ENCODE measurements at places on chromosomes 1 and 21. TPM values are rescaled to one million over a fixed set of nuclear protein-coding genes. Genes with fewer than 3 reads are reported as not detected.

B3GALT2 gene
- total RNA-seq, result 15.1 TPM

ANGPTL3 gene
- not detected for total RNA-seq

LGR6 gene
- total RNA-seq, result not detected

IVL gene
- total RNA-seq, result not detected

NUDT4B gene
- 0.58 TPM for total RNA-seq

CHI3L1 gene
- total RNA-seq, result 5.7 TPM

AMPD1 gene
- not detected for total RNA-seq

UTS2 gene
- not detected for total RNA-seq

AQP10 gene
- not detected for total RNA-seq

C4BPB gene
- total RNA-seq, result not detected

EXTL1 gene
- total RNA-seq, result 0.19 TPM

ACTL8 gene
- not detected for total RNA-seq

DNA sequence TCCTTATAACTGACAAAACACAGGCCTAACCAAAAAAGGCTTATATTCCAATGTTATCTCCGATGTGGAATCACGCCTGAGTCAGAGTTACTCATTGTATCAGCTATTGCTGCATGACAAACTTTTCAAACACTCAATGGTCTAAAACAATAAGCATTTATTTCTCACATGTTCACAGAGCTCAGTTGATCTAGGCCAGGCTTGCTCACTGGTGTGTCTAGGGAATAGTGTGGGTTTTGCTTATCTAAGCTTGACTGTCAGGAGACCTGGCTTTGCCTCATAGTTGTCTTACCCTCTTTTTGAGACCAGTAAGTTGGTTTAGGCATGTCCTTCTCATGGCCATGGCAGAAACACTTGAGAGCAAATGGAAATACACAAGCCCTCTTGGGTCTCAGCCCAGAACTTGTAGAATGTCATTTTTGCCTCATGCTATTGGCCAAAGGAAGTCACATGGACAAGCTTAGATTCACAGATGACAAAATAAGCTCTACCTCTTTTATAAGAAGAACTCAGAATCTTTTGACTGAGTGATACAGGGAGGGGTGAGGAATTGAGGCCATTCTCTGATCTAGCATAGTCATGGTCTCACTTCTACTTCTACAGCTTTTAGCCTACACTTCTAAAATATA is 130.8 kb downstream of the HMCN1 start:
- no peaks in the 10 kb centered on the region for H3K36me3 ChIP-seq
- H3K4me1 ChIP-seq, result no peaks in the 10 kb centered on the region
- H3K27ac ChIP-seq, result no peak overlapping the region
- H3K4me3 ChIP-seq, result no peak overlapping the region
- DNase-seq, result no peak
- H3K27me3 ChIP-seq, result no peaks in the 10 kb centered on the region

DNA sequence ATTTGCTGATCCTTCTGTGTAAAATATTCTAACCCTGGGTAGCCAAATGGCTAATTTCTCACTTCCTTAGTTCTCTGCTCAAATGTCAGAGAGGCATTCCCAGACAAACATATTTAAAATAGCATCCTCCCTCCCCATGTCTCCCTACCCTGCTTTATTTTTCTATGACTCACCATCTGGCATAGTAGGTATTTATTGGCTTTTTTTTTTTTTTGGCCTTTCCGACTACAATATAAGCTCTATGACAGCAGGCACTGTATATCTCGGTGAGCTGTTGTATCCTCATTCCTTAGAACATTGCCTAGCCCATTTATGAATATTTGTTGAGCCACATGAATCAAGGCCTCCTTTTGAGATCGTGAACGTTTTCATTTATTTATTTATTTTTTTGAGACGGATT is 1.5 kb upstream of the NEK7 start:
- H3K27ac ChIP-seq, result no peak overlapping the region
- H3K4me3 ChIP-seq, result no peak overlapping the region
- DNase-seq, result no peak
- peaks cover 22% of the 10 kb centered on the region for H3K4me1 ChIP-seq
- no peaks in the 10 kb centered on the region for H3K36me3 ChIP-seq

GRCh38 chr1:48679859-48680258 is 96.8 kb downstream of the BEND5 start:
- no peak overlapping the region for H3K4me3 ChIP-seq
- DNase-seq, result no peak
- no peaks in the 10 kb centered on the region for H3K4me1 ChIP-seq
- no peaks in the 10 kb centered on the region for H3K36me3 ChIP-seq
- no peaks in the 10 kb centered on the region for H3K27me3 ChIP-seq

GRCh38 chr1:1974834-1975233 is 28.8 kb downstream of the CFAP74 start:
- no peak for DNase-seq
- no peak overlapping the region for H3K4me3 ChIP-seq
- H3K36me3 ChIP-seq, result no peaks in the 10 kb centered on the region
- H3K27ac ChIP-seq, result no peak overlapping the region
- no peaks in the 10 kb centered on the region for H3K4me1 ChIP-seq

- H3K27ac ChIP-seq, result no peak overlapping the region
- no peaks in the 10 kb centered on the region for H3K4me1 ChIP-seq
- H3K4me3 ChIP-seq, result no peak overlapping the region
- no peak for DNase-seq
- no peaks in the 10 kb centered on the region for H3K36me3 ChIP-seq
These were observed 244.3 kb downstream of the FGGY start for GRCh38 chr1:59541161-59541560.

DNA sequence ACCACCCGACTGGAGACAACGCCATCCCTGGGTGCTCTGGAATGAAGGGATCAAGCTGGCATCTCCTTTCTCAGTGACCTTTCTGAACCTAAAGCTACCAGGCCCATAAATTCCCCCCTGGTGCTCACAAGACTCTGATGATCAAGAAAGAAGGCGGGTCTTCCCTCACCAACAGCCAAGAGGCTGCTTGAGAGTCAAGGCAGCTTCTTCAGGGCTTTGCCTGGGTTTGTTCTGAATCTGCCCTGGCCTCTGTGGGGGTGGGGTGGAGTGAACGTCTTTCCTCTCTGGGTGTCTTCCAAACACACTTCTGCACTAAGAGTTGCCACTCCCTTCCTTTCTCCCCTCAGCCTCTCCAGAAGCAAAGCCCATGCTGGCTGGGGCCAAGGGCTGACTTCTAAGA is 36.1 kb downstream of the CD247 start:
- H3K36me3 ChIP-seq, result peaks cover 24% of the 10 kb centered on the region
- peak overlapping the region; percentile 10 for H3K4me3 ChIP-seq
- no peaks in the 10 kb centered on the region for H3K27me3 ChIP-seq

GRCh38 chr21:22804151-22804550 is 1805.9 kb downstream of the NCAM2 start:
- no peak overlapping the region for H3K4me3 ChIP-seq
- no peaks in the 10 kb centered on the region for H3K27me3 ChIP-seq
- no peak overlapping the region for H3K27ac ChIP-seq

DNA sequence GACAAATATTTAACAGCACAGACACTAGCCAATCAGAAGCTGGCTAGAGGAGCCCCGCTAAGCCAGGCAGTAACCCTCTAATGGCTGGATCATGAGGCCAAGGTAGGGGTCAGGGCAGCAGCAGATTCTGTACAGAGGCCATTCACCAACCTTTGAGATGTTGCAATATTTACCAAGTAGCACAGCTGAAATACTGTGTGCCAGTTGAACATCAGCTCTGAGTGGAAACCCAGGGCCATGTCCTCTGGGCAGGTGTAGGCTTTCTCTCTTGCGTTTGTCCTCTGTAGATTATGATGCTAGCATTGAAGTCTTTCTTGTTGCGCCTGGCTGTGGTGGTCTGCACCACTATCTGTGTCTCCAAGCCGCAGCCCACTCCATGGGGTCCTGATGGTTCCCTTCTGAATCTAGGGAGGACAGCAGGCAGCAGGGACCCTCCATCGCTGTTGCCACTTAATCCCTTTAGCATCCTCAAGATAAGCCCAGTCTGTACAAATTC is 2.5 kb upstream of the COG2 start:
- no peaks in the 10 kb centered on the region for H3K27me3 ChIP-seq
- H3K36me3 ChIP-seq, result no peaks in the 10 kb centered on the region
- no peak overlapping the region for H3K4me3 ChIP-seq

GRCh38 chr1:43983253-43983899 is 4.4 kb downstream of the B4GALT2 start:
- peaks cover 2% of the 10 kb centered on the region for H3K36me3 ChIP-seq
- no peak overlapping the region for H3K27ac ChIP-seq
- no peak for DNase-seq
- H3K27me3 ChIP-seq, result no peaks in the 10 kb centered on the region

DNA sequence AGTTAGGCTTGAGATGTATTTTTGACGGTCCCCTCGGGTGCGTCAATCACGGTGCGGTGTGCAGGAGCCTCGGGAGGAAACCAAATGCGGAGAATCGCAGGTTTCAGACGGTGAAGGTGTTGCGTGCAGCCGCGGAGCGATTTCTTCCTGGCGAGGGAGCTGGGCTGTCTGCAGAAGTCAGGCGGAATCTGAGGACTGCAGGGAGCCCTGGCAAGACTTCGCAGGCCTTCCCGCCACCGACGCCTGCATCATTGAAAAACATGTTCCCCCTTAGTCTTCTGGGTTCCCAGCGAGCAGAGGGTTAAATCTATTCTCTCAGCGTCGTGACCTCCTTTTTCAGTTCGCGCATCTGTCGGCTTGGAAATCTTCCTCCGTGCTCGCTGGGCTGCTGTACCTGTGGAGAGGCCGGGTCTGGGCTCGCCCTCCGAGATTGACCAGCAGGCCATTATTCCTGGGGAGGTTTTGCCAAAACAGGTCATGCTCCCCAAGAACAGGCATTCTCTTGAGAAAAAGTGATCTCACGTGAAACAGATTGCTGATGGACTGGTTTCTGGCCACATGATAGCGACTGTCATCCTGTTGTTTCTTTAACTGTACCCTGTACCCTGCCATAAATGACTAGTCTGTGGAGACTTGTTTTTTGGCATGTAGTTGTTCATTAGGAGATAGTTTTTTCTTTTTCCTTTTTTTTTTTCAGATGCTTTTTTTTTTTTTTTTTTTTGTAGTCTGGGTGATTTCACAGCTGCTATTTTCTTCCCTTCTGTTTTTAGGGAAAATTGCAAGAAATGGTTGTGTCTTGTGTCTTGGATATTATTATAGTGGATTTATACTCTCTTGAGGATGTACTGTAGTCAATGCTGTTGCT is 894 bp downstream of the EPB41 start:
- H3K36me3 ChIP-seq, result no peaks in the 10 kb centered on the region
- H3K4me3 ChIP-seq, result peak overlapping the region; percentile 90
- H3K4me1 ChIP-seq, result peaks cover 58% of the 10 kb centered on the region
- H3K27me3 ChIP-seq, result no peaks in the 10 kb centered on the region

- no peaks in the 10 kb centered on the region for H3K36me3 ChIP-seq
- H3K27ac ChIP-seq, result no peak overlapping the region
- no peaks in the 10 kb centered on the region for H3K4me1 ChIP-seq
- no peak overlapping the region for H3K4me3 ChIP-seq
These were observed 281.7 kb upstream of the CXADR start for GRCh38 chr21:17231124-17231523.

- H3K4me1 ChIP-seq, result no peaks in the 10 kb centered on the region
- no peak overlapping the region for H3K4me3 ChIP-seq
- no peaks in the 10 kb centered on the region for H3K27me3 ChIP-seq
- H3K27ac ChIP-seq, result no peak overlapping the region
- no peak for DNase-seq
- H3K36me3 ChIP-seq, result no peaks in the 10 kb centered on the region
These were observed 512.6 kb downstream of the MRPL39 start for GRCh38 chr21:25094695-25095094.
